ENCODE measurements at places on chromosomes 5 and 9.

- DNase-seq = peak; percentile 18
Observed at GRCh38 chr5:61409568-61409967, 77.5 kb downstream of the ZSWIM6 start.

DNA sequence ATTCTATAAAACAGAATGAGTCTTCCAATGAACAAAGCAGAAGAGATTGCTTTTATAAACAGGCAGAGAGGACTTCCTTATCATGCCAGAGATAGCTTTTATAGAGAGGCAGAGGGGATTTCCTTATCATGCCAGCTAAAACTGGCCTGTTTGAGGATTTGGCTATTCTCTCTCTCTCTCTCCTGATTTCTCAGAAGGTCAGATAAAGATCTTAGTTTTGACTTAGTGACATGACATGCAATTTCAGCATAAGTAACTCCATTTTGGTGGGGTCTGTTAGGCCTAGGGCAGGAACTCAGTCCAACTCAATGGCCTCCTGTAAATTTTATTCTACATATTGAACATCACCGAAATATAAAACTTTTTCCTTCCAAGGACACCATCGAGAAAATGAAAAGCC is 31.5 kb upstream of the DENND4C start:
- no peak for DNase-seq

DNA sequence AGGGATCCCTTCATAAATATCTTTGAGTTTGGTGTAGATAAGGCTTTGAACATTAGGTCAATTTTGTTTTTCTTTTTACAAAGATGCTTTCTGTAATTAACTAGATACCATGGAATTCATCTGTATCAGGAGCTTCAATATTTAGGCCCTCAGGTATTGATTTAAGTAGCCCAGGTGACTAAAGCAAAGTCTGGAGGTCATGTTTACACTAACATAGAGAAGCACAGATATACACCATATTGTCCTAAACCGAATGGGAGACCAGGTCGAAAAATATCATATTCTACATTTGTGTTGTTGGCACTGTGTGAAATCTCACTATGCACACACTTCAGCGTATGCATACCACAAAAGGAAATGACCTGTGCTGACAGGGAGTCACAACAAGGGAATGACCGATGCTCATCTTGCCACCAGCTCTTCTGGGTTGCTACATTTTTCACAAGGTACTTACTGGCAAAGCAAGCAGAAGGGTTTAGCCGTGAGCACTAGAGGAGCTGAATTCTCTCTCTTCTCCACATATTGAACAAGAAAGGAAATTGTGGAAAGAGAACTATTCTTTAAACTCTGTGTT is 98.5 kb upstream of the IL7R start:
- no peak for DNase-seq

GRCh38 chr9:74496819-74497747 is at the start of gene RORB:
TSS of gene RORB (plus strand) at chr9:74497335. CDS start at chr9:74497977, 642 bp downstream.
- DNase-seq = peak; percentile 90

DNA sequence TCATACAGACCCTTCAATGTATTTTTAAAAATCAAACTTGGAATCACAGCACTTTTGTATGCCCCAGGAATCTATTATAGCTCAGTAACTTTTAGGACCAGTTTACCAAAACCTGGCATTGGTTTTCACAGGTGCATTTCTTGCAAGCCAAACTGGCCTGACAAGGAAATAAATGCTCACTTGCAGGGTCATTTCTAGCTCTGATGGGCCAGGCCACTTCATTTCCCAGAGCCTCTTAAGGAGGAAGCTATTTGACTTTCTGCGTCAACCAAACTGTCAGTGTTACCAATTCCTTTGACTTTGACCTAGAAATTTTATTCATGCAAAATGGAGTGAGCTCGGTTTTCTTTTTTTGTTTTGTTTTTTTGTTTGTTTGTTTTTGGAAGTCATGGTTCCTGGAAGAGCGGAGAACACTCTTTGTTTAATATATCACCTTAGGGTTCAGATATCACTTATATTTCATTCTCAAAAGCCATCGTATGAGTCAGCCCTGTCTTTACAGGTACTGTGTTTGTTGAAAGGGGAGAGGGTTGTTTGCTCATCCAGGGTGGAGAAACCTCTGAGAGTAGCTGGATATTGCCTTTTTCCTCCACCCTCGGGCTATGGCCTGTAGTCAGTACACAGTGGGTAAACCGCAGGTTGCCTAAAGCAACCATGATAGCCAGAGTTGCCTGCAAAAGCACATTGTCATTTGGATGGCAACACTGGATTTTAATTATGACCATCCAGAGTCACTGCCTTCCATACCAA is 58.9 kb downstream of the GNA14 start:
- no peak for DNase-seq

- DNase-seq = no peak
Observed at GRCh38 chr5:72325566-72326305, 5.6 kb downstream of the PTCD2 start.

GRCh38 chr9:135773530-135774238 is 71.7 kb downstream of the KCNT1 start:
- DNase-seq = no peak

- DNase-seq = no peak
Observed at GRCh38 chr5:36640949-36641348, 34.5 kb downstream of the SLC1A3 start.

- no peak for DNase-seq
Observed at GRCh38 chr9:111423389-111423788, 60.8 kb downstream of the ECPAS start.

DNA sequence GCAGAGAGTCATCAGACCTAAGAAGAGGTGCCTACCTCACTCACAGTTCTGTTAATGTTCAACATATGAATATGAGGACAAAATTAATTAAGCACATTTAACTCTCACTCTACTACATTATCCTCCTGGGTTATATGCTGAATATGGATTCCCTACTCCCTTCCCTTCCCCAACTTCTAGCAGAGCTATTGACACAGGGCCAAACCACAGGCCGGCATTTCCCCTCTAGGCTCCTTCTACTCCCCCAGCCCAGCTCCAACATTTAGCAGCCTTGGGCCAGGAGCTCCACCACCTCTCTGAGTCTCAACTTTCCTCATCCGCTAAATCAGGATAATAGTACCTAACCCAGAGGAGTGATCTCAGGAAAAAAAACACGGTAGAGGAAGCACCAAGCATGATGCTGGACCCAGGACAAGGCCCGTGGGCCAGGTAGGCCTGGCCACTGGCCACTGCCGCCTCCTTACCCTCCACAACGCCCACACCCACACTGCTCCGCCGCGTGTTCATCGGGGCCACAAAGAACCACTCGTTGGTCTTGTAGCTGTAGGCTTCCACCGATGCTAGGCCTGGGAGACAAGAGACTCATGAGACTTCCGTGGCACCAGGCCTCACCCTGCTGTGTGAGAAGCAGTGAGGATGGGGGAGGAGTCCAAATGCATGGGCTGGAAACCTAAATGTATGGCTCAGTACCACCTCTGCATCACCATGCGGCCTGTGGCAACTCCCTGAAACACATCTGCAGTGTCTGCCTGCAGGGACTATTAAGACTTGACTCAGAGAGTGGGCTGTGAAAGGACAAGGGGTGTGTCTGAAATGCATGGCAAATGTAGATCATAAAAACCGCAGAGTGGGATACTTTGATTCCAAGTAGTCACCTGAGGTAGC is 98.8 kb downstream of the KLHL3 start:
- DNase-seq = no peak

DNA sequence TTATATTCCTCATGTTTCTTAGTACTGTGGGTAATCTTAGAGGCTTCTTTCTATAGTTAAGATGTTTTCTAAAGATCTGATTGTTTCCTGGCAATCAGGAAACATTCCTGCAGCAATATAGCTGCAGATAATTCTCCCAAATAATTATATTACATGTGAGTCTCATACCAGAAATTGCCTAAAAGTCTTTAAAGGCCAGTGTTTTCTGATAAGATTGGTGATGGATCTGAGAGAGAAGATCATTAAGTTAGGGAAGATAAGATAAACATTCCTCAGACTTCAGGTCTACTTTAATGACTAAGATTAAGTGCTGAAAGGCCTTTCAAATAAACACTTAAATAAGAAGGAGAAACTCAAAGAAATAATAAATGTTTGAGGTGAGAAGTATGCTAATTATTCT is 107.7 kb upstream of the DAB2 start:
- no peak for DNase-seq

- no peak for DNase-seq
Observed at GRCh38 chr9:108162664-108163063, 673.1 kb upstream of the KLF4 start.

DNA sequence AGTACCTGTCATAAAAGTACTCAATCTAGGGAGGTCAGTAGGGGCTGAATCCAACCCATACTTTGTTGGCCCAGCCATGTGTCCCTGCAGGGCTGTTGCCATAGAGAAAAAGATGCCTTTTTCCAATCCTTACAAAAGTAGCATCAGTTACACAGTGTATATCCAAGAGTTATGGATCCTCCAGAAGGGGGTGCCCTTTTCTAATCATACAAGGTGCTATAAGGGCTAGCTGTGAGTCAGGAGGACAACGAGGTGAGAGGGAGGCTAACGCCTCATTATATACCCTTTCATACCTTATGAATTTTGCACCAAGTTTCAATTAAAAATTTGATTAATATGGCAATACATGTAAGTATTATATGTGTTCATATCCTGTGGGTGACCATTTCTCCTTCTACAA is 4.8 kb downstream of the KIAA0825 start:
- DNase-seq = peak; percentile 2

DNA sequence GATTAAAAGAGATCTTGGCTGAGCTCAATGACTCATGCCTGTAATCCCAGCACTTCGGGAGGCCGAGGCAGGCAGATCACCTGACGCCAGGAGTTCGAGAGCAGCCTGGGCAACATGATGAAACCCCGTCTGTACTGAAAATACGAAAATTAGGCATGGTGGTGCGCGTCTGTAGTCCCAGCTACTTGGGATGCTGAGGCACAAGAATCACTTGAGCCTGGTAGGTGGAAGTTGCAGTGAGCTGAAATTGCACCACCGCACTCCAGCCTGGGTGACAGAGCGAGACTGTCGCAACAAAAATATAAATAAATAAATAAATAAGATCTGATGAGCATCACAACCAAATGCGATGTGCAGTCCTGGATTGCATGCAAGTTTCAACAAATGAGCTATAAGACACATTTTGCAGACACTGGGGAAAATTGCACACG is 8.7 kb upstream of the ENG start:
- DNase-seq = no peak

GRCh38 chr5:2537378-2538145 is 213.9 kb downstream of the IRX2 start:
- DNase-seq = no peak

DNA sequence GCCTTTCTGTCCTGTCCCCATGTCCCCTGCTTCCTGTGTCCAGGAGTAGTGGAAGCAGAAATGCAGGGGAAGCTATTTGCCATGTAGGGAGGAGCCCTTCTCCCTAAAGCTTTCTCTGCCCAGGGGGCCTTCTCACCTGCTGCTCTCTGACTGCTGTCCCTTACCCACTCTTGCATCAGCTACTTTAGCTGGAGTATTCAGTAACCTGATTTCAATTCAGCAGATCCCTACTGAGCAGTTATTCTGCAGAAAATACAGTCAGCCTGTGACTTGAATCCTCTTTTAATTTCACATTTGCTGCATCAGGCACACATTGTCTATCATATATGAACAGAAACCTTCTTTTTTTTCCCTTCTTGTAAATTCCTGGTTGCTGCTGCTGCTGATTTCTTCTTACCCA is 90.4 kb downstream of the MVB12B start:
- DNase-seq = no peak

- DNase-seq = no peak
Observed at GRCh38 chr5:85132269-85132668, 747.6 kb upstream of the EDIL3 start.

DNA sequence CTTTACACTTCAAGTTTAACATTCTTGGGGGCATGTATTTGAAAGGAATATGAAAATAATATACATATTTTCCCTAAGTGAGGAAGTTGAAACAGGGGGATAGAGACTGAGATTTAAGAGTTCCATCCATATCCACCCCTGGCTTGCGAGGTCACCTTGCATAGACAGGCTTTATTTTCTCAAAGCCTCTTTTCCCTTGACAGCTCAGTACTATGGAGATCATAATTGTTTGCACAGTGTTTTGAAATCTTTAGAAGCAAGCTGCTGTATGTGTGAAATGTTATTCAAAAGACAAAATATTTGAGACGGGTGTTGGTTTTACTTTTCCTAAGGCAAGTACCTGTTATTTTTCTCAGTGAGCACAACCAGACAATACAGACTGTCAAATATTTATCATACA is 163.1 kb downstream of the LRRC70 start:
- no peak for DNase-seq

DNA sequence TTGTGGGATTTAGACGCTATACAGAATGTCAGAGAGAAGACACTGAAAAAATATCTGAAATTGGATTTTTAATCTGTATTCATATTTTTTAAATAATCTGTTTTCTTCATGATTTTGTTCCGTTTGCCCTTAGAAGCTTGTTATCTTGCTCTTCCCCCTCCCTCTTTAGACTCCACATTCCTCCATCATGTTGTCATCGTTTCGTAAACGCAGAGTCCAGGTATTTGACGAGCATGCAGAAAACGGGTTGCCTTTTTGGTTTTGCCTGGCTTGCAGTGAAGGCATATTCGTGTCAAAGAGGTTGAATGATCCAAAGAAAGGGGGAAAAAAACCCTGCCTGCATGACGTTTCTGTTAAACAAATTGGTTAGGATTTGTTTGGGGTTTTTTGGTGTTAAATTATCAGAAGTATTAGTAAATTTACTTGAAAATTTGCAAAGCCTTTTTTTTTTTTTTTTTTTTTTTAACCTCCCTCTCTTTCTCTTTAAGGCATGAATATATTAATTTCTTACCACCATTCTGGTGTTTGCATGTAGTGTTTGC is 2.9 kb downstream of the SPTAN1 start:
- DNase-seq = no peak

DNA sequence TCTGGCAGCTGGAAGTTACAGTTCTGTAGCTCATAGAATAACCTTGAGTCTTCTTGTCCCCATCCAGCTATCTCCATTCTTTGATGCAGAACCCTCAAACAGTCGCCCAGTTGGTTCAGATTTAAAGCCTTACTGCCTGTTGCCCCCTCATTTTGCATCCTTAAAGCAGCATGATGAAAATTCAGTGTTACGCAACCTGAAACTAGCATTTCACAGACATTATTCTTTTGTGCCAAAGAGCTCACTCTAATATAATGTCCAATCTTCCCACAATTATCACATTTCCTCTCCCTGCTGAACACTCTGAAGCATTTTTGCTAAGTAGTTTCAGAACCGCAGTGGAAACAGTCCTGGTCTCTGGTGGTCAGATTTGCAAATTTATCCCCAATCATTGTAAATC is 318.0 kb downstream of the PSAT1 start:
- DNase-seq = no peak

- peak; percentile 34 for DNase-seq
Observed at GRCh38 chr9:87713278-87713987, 12.5 kb upstream of the CTSL start.
